ENCODE measurements at places on chromosomes 12 and 14.

DNA sequence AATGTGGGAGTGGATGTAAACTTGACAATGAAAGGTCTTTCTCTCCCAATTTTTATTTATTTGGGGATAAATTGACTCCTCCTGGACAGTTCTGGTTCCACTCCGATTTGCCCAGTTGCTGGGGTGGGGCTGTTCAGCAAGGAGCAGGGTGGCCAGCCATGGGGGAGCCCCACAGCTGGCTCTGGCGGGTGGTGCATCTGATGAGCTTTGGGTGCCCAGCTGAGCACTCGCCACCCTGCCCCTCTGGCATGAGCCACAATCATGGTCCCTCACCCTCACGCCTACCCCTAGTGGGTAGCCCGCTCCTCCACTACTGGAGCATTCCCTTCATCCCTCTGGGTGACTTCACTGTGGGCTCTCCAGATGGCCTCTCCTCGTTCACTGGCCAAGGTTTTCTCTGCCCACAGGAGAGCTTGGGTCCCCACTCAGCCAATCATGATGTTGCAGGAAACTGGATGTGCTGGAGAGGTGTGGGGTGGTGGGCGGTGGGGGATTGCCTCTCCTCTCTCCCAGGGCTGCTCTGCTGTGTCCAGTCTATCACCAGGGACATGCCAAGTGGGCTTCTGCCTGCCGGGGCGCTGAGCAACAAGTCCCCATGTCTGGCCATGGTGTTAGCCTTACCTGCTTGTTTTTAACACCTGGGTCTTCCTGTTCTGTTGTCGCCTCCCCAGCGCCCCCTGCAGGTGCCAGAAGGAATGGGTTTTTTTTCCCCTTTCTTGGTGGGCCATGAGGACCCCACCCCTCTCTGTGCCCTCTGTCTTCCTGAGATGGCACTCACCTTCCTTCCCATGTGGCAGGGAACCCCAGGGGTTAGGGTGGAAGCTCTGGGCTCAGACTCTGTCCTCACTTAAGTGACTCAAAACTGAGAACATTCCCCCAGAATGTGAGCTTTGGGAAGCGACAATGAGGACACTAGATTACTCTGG lies 3.4 kb downstream of the CYP46A1 start:
- peak; percentile 35 for DNase-seq

DNA sequence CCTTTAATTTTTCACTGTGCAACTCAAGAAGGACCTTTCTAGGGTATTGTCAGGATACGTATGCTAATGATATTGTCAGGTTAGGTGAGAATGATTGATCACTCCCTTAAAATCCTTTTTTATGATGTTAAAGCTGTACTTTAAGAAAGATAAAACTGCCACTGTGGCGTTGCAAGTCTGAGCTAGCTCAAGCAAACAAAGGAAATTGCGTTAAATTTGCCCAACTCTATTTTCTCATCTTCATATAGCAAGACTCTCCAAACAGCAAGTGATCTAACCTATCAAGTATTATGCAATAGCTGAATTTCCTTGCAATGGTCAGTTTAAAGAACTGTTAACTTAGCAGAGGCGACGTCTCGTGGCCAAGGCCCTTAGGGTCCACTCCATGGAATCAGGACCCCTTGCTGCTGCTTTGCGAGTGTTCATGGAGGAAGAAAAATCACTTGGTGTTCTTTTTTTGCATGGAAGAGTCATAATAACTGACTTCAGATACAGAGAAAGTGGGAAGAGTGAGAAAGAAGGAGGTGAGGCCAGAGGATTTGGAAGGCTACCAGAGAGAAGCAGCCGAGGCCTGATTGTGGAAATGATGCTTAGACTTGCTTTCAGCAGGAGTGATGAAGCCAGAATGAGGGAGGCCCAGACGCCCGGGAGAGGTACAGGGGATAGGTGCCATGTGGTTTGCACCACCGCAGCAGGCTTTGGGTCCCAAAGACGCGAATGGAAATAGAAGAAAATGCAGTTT lies 2.5 kb downstream of the TRAF3 start:
- no peak for DNase-seq

DNA sequence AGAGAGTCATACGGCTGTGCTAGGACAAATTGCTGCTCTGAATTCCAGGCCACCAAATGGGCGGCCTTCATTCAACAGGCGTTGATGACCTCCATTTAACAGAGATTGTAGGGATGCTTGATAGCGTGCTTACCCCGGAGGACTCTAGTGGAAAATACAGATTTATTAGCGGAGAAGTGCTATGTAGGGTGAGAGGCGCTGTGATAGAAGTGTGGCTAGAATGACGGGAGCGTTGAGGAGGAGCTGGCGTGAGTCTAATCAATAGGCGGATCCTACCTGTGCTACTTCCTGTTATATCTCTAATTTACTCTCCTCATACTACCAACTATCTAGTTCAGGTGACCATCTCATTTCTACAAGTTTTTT lies 668 bp downstream of the MRPS35 start:
- DNase-seq: peak; percentile 21

DNA sequence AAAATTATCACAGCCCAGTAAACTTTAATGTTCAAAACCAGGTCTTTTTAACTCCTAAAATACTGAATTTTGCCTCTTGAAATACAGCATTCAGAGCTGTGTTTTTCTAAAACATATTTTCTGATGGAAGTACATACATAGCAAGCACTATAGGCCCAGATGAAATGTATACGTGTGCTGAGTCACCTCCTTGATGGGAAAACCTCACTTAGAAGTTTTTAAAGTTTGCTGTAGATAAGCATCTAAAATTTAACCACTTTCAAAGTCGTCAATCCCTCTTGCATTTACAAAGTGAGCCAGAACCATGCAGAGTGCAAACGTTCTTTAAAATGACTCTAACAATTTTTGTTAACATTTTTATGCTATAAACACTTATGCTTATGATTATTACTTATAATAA lies 618.8 kb downstream of the RPS29 start:
- no peak for DNase-seq

DNA sequence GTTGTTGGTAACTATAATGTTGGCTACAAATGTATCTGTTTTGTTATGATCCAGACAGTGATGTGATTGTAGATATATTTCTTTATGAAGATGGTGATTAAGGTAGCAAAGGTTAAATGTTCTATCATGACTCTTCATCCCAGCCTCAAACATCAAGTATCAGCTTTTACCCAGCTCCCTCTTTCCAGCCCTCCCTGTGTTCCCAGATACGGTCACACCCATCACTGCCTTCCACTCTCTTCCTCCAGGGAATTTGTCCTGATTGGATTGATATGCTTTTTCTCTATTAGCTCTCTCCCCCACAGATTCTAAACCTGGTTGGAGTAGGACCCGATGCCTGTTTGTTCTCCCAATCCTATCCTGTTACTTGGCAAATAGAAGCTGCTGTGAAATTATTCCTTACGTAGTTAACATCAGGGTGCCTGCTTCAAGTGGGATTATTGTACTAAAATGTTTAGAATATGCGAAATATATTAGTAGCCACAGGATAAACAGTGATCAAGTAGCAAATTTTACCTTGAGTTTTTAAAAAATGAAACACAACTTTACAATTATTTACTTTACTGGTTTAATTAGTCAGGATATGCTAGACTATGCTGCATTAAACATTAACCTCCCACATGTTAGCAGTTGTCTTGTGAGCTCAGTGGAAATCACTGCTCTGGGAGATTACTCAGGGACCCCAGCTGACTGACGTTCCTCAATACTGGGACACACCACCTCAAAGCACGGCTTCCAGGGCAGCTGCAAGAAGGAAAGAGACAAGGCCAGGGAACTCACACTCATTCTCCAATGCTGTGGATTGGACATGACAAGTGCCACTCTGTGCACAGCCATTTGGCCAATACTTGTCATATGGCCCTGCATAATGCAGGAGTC lies 165.3 kb downstream of the ALX1 start:
- DNase-seq: no peak

- DNase-seq: no peak
Measured at GRCh38 chr14:54603362-54603761, 36.4 kb downstream of the SAMD4A start.

DNA sequence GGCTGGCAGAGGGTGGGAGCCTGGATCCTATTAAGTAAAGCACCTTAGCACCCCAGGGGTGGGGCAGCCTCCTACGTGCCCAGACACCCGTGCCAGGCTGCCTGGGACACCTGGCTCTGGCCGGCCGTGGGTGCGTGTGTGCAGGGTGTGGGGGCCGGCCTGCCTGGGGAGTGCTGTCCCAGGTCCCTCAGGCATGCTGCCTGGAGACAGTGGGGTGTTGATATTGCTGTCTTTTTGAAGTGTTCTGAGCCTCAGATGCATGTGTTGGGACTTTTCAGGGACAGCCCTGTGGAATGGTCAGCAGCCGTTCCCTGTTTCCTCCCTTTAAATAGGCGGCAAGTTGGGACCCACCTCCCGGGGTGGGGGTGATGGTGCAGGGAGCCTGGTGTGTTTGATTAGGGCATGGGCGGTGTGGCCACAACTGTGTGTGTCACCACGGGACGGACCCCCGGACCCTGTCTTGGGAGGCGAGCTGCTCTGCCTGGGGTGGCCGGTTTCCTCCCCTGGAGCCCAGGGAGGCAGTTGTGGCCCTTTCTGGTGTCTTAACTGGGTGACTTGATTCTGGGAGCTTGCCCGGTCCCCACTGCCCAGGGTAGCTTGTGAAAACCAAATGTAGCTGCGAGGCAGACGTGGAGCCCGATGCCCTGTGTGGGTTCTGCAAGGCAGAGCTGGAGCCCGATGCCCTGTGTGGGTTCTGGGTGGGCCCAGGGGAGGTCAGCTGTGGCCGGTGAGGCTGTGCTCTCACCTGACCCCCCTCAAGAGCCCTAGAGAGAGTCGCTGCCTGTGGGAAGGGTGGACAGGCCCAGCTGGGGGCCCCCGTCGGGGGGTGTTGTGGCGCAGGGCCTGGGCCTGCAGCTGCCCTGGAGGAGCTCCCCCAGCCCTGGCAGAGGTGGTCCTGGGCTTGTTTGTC lies 8.2 kb downstream of the ULK1 start:
- no peak for DNase-seq

GRCh38 chr14:85883966-85884365 lies 354.0 kb downstream of the FLRT2 start:
- DNase-seq: no peak

DNA sequence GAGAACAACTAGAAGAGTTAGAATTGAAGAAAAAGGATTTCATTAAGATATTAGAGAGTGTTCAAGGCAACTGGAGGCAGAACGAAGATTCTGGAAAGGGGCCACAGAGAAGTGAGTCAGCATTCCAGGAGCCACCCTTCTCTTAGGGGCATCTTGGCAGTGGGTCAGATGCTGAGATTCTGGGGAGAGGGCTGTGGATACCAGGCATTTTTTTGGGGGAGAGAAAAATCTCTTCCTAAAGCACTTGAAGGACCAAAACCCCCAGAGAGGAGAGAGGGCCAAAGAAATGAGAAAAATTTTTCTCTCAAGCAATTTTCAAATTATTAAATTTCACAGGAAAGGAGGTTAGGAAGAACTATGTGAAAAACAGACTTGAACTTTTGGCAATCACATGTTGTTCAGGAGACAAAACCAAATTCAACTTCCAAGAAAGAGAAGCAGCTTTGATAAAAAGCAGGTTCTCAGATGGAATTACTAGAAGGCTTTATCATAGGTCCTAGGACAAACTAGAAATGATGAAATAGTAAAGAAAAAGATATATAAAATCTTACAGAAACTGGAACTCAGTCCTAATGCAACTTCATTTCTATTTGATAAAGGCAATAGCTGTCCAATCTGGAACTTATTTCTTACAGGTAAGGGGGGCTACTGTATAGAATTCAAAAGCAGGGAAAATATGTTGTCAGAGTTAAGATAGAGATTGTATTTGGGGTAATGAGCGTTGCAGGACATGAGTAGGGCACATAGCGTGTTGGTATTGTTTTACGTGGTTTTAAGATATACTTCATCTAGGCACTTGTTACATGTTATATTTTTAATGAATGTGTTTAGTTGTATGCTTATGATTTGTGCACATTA lies 1.1 kb upstream of the CLEC2D start:
- no peak for DNase-seq

DNA sequence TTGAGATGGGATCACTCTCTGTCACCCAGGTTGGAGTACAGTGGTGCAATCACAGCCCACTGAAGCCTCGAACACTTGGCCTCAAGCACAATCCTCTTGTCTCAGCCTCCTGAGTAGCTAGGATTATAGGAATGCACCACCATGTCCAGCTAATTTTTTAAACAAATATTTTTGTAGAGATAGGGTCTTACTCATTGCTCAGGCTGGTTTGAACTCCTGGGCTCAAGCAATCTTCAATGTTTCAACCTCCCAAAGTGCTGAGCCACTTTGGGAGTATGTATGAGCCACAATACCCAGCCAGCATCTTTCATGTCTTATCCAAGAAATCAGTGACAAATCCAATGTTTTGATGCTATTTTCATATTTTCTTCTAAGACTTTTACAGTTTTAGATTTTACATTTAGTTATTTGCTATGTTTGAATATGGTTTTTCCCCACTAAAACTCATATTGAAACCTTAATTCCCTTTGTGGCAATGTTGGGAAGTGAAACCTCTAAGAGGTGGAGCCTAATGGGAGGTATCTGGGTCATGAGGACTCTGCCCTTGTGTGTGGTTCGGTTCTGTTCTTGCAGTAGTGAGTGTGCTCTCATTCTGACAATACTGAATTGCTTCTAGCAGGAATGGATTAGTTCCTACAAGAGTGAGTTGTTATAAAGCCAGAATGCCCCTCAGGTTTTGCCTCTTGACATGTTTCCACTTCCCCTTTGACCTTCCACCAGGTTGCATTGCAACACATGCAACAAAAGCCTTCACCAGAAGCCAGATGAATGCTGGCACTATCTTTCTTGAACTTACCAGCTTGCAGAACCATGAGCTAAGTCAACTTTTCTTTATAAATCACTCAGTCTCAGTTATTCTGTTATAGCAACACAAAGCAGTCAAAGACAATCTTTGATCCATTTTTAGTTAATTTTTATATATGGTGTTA lies 80.8 kb upstream of the AMIGO2 start:
- DNase-seq: no peak

DNA sequence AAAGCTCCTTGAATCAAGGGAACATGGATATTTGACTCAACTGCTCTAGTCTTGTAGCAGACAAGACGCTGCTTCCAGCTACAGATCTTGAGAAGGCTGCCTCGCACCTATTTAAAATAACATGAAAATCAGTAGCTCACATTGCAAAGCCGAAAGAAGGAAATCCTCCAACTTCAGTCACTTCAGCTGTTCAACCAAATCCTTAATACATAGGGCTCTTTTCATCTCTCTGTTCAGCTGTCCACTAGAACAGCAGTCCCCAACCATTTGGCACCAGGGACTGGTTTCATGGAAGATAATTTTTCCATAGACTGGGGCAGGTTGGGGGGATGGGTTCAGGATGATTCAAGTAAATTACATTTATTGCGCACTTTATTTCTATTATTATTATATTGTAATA lies 1116.0 kb upstream of the TMEM132C start:
- no peak for DNase-seq

DNA sequence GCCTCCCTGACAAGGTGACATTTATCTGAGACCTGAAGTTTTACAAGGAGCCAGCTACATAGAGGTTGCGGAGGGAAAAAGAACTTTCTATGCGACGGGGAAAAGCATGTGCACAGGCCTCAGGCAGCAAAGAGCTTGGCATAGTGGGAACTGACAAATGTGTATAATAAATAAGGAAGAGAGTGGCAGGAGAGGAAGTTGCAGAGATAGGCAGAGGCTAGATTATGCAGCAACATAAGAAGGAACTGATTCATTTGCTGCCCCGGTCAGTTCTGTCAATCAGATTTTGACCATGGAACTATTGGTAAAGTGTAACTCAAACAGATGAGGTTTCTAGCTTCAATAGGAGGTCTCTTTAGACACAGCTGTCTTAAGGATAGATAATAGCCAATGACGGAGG lies 33.7 kb upstream of the RIC8B start:
- no peak for DNase-seq

GRCh38 chr12:32947206-32948067 lies 50.9 kb upstream of the PKP2 start:
- DNase-seq: no peak

GRCh38 chr12:45663455-45663854 lies 66.1 kb upstream of the ARID2 start:
- no peak for DNase-seq

GRCh38 chr12:2332236-2332635 lies 279.4 kb downstream of the CACNA1C start:
- no peak for DNase-seq
